NCI-H345 (cell line): ENCODE measurements at places on chromosomes 2 and 18.

DNA sequence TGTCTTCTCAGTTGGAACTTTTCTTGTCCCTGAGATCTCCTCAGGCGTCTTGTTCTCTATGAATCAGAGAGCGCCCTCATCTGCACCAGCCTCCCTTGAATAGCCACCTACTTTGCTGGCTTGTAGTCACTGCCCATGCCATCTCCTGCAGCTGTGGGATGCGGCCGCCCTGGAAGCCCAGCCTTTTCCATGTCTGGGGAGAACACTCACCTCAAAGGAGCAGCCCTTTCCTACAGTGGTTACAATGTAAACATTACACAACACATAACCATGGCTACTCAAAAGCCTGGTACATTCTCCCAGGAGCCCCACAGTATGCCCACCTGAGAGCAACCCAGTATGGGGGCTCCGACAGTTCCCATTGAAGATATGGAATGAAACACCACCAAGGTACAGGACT lies 351.0 kb downstream of the EN1 start:
- DNase-seq, result no peak

DNA sequence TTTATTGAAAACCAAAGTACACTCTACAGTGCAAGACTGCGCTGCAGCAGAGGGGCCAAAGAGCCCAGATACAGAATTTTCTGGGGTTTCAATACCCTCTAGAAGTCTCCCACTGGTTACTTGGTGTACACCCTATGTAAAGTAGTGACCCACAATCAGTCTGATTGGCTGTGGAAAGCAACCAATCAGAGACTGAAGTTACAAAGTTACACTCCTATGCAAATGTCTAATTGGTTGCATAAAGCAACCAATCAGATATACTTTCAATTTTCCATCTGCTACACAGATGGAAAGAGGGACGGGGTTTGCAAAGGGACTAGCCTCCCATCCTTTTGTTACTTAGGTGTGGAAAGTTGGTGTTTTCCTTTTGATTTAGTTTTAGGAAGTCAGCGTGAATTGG lies 198.9 kb upstream of the SH3BP4 start:
- no peak for DNase-seq

GRCh38 chr2:44952143-44952805 lies 10.8 kb downstream of the SIX3 start:
- peak; percentile 27 for DNase-seq

DNA sequence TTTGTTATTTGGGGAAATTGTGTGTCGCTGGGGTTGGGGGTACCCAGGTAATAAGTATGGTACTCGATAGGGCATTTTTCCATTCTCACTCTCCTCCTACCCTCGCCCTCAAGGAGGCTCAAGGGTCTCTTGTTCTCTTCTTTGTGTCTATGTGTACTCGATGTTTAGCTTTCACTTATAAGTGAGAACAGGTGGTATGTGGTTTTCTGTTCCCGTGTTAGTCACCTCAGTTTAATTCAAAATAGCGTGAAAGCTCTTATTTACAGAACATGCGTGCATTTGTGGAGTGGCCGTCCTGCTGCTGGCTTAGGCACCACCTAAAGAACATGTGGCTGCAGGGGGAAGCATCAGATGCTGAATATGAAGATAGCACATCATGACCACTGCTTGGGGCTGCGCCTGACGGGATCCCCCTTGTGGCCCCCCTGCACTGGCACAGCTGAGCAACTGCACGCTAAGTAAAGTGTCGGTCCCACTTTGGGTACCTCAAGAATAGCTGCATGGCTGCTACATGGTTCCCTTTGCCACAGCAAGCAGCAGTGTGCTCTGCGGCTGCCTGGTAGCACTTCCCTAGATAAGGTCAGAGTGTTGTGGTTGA lies 569.0 kb downstream of the DCDC2C start:
- DNase-seq, result peak; percentile 99

DNA sequence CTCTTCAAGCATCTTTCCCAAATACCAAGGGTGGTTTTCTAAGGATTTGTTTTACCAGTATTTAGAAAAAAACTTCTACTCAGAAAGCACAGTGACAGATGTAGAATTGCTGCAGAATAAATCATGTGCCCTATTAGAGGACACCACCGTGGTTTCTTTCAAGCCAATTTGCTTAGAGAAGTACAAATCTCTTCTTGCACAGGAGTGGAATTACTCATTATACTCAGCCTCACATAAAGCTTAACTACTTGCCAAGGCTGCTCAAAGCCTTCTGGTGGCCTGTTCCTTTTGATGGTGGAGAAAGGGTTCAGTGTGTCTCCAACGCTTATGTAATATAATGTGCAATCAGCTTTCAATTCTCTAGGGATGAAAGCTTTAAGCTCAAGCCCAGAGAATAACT lies 66.5 kb upstream of the CTNNA2 start:
- DNase-seq, result no peak

GRCh38 chr2:140988597-140988996 lies 1142.2 kb downstream of the LRP1B start:
- DNase-seq, result no peak

- peak; percentile 60 for DNase-seq
Observed at GRCh38 chr2:51490576-51491234, 458.8 kb upstream of the NRXN1 start.

DNA sequence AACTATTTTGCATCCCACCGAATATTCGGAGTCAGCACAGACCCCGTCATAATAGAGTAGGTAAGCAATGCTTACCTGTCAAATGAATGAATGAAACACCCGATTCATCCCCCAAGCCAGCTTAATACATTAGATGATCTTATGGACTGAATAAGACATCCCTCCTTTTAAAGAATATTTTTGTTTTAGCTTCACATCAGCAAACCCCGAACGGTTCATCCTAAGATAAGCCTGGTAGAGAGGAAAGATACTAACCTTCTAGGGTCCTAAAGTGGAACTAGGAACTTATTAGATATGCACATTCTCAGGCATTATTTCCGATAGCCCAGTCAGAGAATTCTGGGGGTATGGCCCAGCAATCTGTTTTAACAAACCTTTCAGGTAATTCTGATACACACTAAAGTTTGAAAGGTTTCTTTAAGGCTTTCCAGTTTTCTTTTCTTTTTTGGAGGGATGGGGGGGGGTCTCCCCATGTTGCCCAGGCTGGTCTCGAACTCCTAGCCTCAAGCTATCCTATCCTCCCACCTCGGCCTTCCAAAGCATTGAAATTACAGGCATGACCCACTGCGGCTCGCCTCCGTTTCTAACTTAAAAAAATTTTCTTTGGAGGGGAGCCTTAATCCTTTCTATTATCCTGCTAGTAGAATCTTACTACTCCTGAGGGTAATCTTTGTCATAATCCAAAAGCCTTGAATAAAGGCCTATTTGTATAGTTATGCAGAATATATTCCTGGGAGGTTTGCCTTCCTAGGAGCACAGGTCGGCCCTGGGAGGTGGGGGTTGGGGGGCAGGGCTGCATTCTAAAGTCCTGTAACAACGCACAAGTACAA lies 1.0 kb upstream of the ACTR3 start:
- DNase-seq, result no peak

- DNase-seq, result no peak
Observed at GRCh38 chr2:12767541-12767940, 50.8 kb downstream of the TRIB2 start.

- no peak for DNase-seq
Observed at GRCh38 chr2:229653531-229653930, 60.8 kb downstream of the DNER start.

GRCh38 chr2:223042284-223042683 lies 9.7 kb upstream of the KCNE4 start:
- no peak for DNase-seq

DNA sequence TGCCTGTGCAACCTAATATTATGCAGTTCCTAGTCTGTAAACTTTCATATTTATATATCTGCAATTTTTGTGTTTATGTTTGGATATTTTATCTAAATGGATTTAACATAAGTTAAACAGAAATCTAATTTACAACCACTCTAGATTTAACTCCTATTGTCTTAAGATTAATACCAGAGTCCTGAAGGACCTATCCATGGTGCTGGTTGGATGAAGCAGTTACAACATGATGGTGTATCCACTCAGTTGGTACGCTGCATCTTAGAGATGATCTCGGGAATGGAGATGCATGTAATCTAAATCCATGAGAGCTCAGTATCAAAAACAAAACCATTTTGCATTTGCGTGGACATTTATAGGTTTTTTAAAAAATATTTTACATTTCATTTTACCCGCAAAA lies 745.9 kb upstream of the SLC8A1 start:
- DNase-seq, result no peak

GRCh38 chr2:95296011-95296410 lies 1.1 kb upstream of the KCNIP3 start:
- DNase-seq, result peak; percentile 87

DNA sequence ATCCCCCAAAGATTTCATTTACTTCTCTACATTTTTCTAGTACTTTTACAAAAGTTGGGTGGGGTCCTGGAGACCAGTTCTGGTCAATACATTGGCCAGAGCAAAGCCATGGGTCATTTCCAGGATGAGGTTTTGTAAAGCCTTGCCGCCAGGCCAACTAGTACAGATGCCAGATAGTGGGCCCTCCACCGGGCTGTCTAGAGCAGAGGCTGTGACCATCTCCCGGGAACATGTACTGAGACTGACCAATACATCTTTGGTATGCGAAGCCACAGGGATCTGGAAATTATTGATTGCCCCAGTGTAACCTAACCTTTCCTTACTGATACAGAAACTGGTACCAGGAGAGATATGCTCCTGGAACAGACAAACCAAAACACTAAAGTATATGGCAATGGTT lies 599.2 kb downstream of the ADCYAP1 start:
- DNase-seq, result no peak

DNA sequence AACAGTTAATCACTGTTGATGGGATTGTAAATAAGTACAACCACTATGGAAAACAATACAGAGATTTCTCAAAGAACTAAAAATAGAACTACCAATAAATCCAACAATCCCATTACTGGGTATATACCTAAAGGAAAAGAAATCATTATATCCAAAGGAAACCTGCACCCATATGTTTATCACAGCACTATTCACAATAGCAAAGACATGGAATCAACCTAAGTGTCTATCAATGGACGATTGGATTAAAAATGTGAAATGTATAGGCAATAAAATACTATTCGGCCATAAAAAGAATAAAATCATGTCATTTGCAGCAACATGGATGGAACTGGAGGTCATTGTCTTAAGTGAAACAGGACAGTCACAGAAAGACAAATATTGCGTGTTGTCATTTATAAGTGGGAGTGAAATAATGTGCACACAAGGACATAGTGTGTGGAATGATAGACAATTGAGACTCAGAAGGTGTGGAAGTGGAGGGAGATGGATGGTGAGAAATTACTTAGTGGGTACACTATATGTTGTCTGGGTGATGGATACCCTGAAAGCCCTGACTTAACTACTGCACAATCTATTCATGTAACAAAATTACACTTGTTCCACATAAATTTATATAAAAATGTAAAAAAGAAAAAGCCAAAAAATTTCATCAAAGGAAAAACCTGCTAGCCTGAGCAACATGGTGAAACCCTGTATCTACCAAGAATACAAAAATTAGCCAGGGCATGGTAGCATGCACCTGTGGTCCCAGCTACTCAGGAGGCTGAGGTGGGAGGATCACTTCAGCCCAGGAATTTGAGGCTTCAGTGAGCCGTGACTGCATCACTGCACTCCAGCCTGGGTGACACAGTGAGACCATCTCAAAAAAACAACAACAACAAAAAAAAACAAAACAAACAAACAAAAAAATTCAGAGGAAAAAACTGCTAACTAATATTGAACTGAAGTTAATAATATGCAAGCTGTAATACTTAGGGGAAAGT lies 12.6 kb downstream of the APOB start:
- no peak for DNase-seq

DNA sequence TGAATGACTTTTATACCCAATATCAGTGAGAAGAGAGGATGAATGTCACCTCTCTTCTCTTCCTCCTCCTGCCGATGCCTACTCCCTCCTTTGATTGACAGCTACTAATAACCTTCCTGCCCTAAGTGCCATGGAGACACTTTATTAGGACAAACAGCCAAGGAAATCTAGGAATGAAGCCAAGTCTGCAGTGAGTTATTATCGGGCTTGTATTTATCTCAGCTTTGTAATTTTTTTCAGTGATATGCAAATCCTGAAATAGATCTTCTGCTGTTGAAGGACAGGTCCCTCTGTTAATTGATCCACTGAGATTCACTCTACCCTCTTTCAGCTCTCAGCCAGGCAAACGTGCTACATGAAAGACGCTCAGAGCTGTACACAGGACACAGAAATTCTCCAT lies 686.7 kb downstream of the TMEM182 start:
- peak; percentile 70 for DNase-seq

DNA sequence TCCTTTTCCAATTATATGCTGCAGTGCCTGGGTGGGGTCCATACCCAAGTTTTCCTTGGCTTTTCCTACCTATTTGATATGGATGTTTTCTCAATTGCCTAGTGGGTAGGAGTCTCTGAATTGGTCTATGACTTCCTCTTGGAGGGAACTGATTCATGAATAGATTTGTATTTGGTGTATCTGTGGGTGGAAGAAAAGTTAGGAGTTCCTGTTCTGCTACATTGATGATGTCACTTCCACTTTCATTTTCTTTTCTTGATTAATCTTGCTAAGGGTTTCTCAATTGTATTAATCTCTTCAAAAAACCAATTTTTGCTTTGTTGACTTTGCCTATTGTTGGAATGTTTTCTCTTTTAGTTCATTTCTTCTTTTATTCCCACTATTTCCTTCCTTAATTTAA lies 37.4 kb upstream of the SLC9A2 start:
- DNase-seq, result no peak

GRCh38 chr2:70645733-70646419 lies 92.2 kb upstream of the TGFA start:
- DNase-seq, result no peak

GRCh38 chr2:4181062-4181461 lies 477.7 kb downstream of the DCDC2C start:
- DNase-seq, result no peak

GRCh38 chr2:49032936-49033335 lies 121.4 kb downstream of the FSHR start:
- no peak for DNase-seq

GRCh38 chr2:216073773-216074172 lies 7.8 kb downstream of the PECR start:
- no peak for DNase-seq

- DNase-seq, result no peak
Observed at GRCh38 chr2:16099326-16099725, 159.0 kb downstream of the MYCN start.

DNA sequence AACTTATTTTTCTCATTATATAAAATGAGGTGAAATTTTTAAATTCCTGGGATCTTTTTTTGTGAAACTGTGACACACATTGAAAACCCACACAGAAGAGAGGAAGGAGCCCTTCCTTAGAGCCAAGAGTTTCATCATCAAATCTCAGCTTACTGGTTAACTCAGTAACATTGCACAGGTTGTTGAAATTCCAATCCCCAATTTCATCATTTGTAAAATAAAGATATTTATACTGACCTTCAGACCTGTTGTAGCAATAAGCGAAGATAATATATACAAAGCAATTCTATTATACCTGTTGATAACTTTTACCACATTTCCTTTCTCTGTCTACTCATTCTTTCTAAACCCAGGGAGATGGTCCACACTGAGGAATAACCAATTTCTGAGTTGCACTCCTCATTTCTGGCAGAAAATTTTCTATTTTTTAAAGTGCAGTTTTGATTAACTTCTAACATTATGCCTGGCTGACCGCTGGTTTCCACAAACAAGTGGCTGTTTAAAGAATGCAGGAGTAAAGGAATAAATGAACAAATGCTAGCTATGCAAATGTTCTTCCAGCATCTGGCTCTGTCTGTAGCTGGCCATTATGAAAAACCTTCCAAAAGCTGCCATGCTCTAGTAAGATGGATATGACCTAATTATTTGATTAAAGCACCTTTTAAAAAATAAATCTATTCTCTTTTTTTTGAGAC lies 105.7 kb upstream of the LINC00305 start:
- DNase-seq, result no peak

GRCh38 chr2:164014068-164014731 lies 278.4 kb upstream of the FIGN start:
- no peak for DNase-seq

- DNase-seq, result no peak
Observed at GRCh38 chr18:9617006-9617542, 2.7 kb upstream of the PPP4R1 start.
